Naive B cell (primary cell): ENCODE measurements at places on chromosomes 1 and 21. TPM values are rescaled to one million over a fixed set of nuclear protein-coding genes. Genes with fewer than 3 reads are reported as not detected.
A peak's percentile ranks its signal among the peaks of the same experiment; 100 is the strongest.

DNA sequence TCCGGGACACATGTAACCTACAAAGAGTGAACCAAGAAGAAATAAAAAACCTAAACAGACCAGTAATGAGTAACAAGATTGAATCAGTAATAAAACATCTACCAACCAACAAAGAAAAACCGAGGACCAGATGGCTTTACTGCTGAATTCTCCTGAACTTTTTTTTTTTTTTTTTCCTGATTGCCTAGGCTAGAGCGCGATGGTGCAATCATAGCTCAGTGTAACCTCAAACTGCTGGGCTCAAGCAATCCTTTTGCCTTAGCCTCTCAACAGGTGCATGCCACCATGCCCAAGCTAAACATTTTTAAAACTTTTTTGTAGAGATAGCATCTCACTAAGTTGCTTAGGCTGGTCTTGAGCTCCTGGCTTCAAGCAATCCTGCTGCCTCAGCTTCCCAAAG, 11.2 kb upstream of the FGGY start:
- peaks cover 4% of the 10 kb centered on the region for H3K4me1 ChIP-seq
- no peak for DNase-seq
- no peak overlapping the region for H3K27ac ChIP-seq
- peaks cover 13% of the 10 kb centered on the region for H3K27me3 ChIP-seq

GRCh38 chr1:50109647-50110075, 941 bp downstream of the ELAVL4 start:
- H3K27me3 ChIP-seq: peaks cover 71% of the 10 kb centered on the region
- H3K4me3 ChIP-seq: peak overlapping the region; percentile 84
- H3K4me1 ChIP-seq: peaks cover 20% of the 10 kb centered on the region
- peak overlapping the region; percentile 32 for H3K27ac ChIP-seq

DNA sequence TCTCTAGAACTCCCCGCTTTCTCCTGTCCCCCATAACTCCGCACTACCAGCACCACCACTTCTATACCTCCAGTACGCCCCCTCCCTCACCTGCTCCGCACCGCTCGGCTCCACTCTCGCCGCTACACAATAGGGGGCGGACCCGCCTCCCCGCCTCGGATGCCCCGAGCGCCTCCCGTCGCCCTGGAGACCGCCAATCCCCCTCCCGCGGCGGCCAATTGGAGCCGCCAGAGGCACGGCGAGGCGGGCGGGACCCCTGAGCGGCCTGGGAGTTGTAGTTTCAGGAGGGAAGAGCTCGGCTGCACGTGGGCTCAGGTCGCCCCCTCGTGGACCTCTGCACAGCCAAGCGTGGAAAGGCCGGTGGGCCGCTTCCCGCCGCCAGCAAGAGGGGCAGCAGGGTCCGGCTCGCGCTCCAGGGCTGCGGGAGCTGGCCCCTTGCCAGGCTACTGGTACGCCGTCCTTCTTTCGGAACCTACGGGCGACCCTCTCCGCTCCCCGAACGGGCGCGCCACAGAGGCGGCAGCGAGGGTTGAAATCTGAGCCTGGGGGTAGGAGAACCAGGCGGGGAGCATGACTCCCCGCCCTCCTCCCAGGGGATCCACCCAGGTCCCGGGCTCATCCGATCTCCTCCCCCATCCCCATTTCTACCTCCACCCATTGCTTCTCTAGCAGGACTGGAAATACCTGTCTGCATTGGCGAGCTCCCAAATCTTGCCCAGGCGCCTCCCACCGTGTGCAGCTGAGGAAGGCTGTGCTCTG, at the start of gene IGSF9:
TSS of gene IGSF9 (minus strand) at position 131 of the 759 bp plus-strand sequence. CDS start 2,159 bp downstream, outside the sequence.
- H3K27me3 ChIP-seq: peaks cover 41% of the 10 kb centered on the region
- peak within 1 kb of the TSS; percentile 52 for H3K27ac ChIP-seq
- H3K4me1 ChIP-seq: peaks cover 19% of the 10 kb centered on the region
- H3K36me3 ChIP-seq: no peaks in the 10 kb centered on the region
- DNase-seq: peak; percentile 69
- peak within 1 kb of the TSS; percentile 85 for H3K4me3 ChIP-seq

- H3K36me3 ChIP-seq: no peaks in the 10 kb centered on the region
- DNase-seq: no peak
- H3K4me3 ChIP-seq: no peak overlapping the region
- no peaks in the 10 kb centered on the region for H3K27me3 ChIP-seq
- H3K27ac ChIP-seq: peak overlapping the region; percentile 75
These were observed 20.4 kb downstream of the PRPF38A start for GRCh38 chr1:52424813-52425212.

- DNase-seq: no peak
- peaks cover 15% of the 10 kb centered on the region for H3K4me1 ChIP-seq
- H3K27ac ChIP-seq: no peak overlapping the region
- no peaks in the 10 kb centered on the region for H3K36me3 ChIP-seq
- no peak overlapping the region for H3K4me3 ChIP-seq
These were observed 361 bp downstream of the INSRR start for GRCh38 chr1:156858555-156858956.

DNA sequence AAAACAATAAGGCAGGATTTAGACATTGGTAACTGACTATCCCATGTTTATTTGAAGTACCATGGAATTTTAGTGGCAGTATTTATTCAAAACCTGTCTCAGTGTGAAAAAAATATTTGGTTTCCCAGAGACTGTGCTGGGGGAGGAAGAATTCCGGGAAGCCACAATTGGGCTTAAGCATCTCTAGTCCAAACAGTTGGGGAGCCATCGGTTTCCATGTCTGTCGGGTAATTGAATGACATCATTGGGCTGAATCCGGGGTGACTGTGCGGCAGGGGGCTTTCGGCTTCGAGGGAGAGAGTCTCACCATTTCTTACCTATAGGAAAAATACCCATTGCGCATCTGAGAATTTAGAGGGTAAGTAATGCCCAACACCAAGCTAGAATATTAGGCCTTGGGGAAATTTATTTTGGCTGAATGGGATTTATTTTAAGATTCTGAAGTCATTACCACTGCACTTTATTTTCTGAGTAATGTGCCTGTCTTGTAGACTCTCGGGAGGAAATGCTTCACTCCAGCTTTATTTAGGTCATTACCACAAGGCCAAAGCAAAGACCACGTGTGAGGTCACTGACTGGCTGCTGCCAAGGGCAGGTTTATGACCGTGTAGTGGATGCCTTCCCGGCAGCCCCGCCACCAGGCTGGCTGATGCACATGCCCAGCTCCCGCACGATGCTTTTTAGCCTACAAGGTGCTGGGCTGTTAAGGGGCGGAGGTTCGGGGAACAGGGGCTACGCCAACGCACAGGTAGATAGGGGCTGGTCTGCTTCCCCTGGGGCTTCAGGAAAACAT, 23.1 kb upstream of the UMODL1 start:
- H3K4me1 ChIP-seq: peaks cover 8% of the 10 kb centered on the region
- no peaks in the 10 kb centered on the region for H3K36me3 ChIP-seq
- DNase-seq: no peak
- no peak overlapping the region for H3K4me3 ChIP-seq

- H3K4me1 ChIP-seq: no peaks in the 10 kb centered on the region
- no peaks in the 10 kb centered on the region for H3K36me3 ChIP-seq
- no peak overlapping the region for H3K4me3 ChIP-seq
- H3K27me3 ChIP-seq: no peaks in the 10 kb centered on the region
- DNase-seq: no peak
These were observed 116.1 kb downstream of the ATP5PO start for GRCh38 chr21:33799378-33800090.

DNA sequence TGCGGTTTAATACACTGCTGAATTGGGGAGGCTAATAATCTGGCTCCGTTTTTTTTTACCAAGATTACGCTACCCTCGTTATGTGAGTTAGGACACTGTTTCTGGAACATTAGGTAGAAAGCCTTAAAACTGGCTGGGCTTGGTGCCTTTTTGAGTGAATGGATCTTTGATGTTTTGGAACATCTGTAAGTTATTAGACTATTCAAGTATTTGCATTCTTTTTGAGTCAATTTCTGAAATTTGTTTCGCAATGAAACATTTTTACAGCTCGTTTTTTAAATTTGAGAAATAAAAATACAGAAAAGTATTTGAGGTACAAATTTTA, 106.9 kb downstream of the LTN1 start:
- peaks cover 20% of the 10 kb centered on the region for H3K4me1 ChIP-seq
- H3K27me3 ChIP-seq: peaks cover 10% of the 10 kb centered on the region
- no peaks in the 10 kb centered on the region for H3K36me3 ChIP-seq
- H3K27ac ChIP-seq: peak overlapping the region; percentile 90

DNA sequence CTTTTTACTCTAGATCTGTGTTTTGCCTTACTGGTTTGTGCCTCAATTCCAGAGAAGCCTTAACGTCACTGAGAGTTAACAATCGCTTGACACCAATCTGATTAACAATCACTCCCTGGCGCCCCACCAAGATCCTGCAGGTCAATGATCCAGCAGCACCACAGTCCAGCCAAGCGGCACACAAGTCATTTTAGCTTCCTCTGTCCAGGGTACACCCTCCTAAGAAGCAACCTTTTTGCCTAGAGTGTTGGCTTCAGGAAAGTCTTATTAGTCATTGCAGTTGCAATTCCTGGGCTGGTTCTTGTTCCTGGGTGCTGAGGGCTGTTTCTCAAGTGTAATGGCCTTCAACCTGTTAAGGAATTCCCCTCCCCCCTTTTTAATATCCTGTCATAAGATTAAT, 323.0 kb upstream of the USP25 start:
- no peaks in the 10 kb centered on the region for H3K27me3 ChIP-seq
- DNase-seq: no peak
- H3K4me1 ChIP-seq: no peaks in the 10 kb centered on the region

DNA sequence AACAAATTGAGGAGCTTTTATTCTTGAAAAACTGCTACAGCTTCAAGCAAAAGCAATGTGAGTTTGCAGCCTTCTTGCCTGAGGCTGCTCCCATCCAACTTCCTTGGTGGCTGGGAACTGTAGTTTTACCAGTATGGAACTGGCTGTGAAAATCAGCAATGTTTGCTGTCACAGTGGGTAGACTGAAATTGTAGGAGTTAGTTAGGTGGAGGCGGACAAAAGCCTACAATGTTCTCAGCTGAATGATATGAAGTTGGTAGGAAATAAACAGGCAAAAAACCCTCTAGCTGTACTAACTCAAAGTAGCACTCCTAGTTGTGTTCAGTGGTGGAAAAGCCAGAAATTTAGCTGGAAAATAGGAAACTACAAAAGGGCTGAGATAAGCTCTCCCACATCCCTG, 18.5 kb downstream of the HAX1 start:
- H3K4me1 ChIP-seq: no peaks in the 10 kb centered on the region
- no peak overlapping the region for H3K4me3 ChIP-seq
- DNase-seq: no peak
- peaks cover 5% of the 10 kb centered on the region for H3K36me3 ChIP-seq

- H3K27ac ChIP-seq: peak overlapping the region; percentile 14
- no peaks in the 10 kb centered on the region for H3K36me3 ChIP-seq
- no peak overlapping the region for H3K4me3 ChIP-seq
- peaks cover 10% of the 10 kb centered on the region for H3K4me1 ChIP-seq
- DNase-seq: no peak
- H3K27me3 ChIP-seq: no peaks in the 10 kb centered on the region
These were observed 230.1 kb downstream of the DUSP10 start for GRCh38 chr1:221511797-221512196.

DNA sequence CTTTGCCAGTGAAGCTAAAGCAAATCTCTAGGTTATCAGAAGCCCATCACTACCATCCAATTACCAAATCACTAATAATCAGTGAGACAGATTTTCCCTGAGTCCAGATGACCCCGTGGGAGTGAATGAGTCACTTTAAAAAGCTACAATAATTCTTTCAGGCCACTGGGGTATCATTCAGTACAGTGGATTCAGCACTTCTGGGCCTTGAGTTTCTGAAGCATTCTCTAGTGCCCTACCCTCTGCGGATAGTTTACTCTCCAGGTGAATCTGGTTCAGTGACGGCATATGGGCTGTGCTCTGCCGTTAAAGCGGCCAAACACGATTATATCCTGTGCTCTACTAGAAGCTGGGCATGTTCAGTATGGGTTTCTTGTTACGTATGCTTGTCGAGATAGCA, 26.1 kb downstream of the NR5A2 start:
- no peaks in the 10 kb centered on the region for H3K36me3 ChIP-seq
- no peak overlapping the region for H3K27ac ChIP-seq
- no peak for DNase-seq
- peaks cover 56% of the 10 kb centered on the region for H3K27me3 ChIP-seq
- H3K4me1 ChIP-seq: no peaks in the 10 kb centered on the region
- H3K4me3 ChIP-seq: no peak overlapping the region

DNA sequence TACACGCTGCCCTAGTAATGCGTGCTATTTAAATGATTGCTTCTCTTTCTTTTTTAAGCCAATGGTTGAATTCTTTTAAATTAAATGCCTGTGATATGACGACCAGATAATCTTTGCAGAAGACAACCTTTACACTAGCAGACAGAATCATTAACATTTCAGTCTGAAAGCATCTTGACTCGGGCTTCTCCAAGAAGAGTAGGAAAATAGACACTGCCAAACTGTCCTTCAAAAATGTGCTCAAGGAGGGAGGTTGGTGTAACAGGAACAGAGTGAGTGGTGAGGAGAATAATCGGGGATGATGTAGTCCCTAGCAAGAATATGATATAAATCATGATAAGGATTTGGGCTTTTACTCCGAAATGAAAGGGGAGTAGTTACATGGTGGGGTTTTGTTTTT, 6.6 kb upstream of the B3GALNT2 start:
- no peak overlapping the region for H3K27ac ChIP-seq
- peaks cover 9% of the 10 kb centered on the region for H3K27me3 ChIP-seq
- no peaks in the 10 kb centered on the region for H3K4me1 ChIP-seq
- no peak for DNase-seq

GRCh38 chr1:102772831-102773230, 335.5 kb downstream of the COL11A1 start:
- no peak overlapping the region for H3K27ac ChIP-seq
- no peaks in the 10 kb centered on the region for H3K4me1 ChIP-seq
- H3K4me3 ChIP-seq: no peak overlapping the region
- no peaks in the 10 kb centered on the region for H3K36me3 ChIP-seq
- no peak for DNase-seq
- H3K27me3 ChIP-seq: no peaks in the 10 kb centered on the region

The TFF1 gene
- polyA plus RNA-seq: not detected

The DIO1 gene
- polyA plus RNA-seq: not detected

The FCRL1 gene
- polyA plus RNA-seq: 743 TPM

The ARHGEF19 gene
- 9.0 TPM for polyA plus RNA-seq

The SPAG17 gene
- polyA plus RNA-seq: not detected

The CDA gene
- 0.59 TPM for polyA plus RNA-seq

The CFHR5 gene
- not detected for polyA plus RNA-seq
